Activated CD4-positive, alpha-beta T cell treated with anti-CD3 and anti-CD28 coated beads, Interleukin-2, amount 50 U/mL, for 4 hours (primary cell): ENCODE measurements at places on chromosomes 2 and 18.

DNA sequence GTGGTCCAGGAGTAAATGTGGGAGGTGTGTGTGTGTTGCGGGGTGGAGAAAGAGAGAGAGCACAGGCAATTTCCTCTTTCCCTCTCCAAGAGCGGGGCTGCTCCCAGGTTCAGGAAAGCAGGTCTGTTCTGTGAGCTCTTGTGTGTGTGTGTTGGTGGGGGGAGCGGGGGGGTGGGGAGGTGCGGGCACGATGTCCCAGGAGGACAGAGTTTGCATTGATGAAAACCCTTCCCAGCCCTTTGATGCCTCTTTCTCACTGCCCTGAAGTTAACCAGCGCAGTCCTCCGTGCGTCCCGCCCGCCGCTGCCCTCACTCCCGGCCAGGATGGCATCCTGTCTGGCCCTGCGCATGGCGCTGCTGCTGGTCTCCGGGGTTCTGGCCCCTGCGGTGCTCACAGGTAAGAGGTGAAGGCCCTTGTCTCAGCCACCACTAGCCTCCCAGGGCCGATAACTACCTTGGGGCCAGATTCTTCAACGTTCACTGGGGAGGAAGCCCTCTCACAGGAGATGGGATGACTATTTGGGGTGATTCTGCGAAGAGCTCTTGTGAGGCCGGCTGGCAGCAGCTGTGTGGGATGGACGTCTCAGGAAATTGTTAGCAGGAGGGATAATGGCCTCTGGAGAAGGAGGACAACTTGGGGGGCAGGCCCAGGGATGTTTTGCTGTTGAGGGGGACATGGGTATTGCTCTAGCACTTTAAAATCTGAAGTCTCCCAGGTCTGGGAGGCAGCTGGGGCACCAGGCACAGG, at the start of gene SNORC:
TSS of gene SNORC (plus strand) at position 247 of the 748 bp plus-strand sequence. CDS start at position 325, 78 bp downstream.
- DNase-seq, result no peak

- no peak for DNase-seq
Measured at GRCh38 chr2:38095996-38096861, 20.3 kb upstream of the CYP1B1 start.

GRCh38 chr2:72990695-72991438, 73.5 kb downstream of the EMX1 start:
- DNase-seq, result no peak

- DNase-seq, result no peak
Measured at GRCh38 chr2:60926741-60927552, 45.6 kb downstream of the REL start.

DNA sequence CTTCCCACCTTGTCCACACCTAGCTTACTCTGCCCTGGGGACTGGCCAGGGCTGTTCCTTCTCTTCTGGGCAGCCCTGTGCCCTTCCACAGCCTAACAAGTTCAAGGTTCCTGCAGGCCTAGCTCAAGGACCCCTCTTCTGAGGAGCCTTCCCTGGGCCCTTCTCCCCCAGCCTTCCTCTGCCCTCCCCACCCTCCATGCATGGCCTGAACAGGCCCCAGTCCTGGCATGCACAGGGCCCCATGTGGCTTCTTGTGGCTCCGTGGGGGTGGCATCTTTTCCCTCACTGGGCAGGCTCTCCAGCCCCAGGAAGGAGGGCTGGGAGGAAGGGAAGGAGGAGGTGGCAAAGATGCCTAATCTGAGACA, 162.9 kb downstream of the CELF4 start:
- no peak for DNase-seq

DNA sequence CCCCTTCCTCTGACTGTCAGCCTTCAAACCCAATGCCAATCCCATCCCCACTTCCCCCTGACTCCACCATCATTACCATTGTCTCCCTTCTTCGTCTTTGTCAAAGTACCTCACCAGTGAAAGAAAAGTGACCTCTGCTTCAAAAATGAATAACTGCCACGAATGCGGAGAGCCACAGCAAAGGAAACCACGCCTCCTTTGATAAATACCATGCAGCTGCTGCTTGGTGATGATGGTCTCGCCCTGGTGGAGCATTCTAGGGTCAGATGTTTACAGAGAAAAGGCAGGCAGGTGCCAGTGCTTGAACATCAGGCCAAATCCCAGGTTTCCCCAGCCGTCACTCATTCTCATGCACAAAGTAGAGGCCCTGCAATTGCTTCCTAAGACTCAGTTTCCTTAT, 162.2 kb downstream of the BCL11A start:
- DNase-seq, result no peak

GRCh38 chr18:61995618-61996017, 102.8 kb upstream of the RNF152 start:
- no peak for DNase-seq
